ENCODE measurements at places on chromosomes 5 and 9.
A peak's percentile ranks its signal among the peaks of the same experiment; 100 is the strongest.

DNA sequence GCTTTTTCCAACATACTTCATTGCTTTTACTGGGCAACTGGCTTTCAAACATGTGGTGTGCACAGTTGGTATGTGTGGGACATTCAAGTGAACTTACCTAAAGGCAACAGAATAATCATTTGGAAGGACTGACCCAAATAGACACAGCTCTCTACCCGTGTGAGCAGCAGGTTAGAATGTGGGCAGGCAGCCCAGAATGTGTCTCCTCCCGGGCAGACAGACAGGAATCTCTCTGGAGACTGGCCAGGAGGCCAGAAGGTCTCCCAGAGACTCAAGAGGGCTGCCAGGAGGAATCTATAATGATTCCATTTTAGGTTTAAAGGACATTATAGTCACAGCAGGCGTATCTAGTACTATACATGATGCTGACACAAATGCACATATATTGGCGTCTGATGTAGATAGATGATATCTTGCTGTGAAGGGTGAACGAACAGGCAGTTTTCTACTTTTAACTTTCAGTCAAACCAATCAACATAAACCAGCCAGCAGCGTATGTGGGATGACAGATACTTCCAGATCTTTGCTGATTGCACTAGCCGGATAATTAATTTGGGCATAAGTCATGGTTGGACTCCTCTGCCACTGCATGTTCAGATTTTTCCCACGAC, 297.4 kb upstream of the ZNF608 start:
- DNase-seq, result no peak

DNA sequence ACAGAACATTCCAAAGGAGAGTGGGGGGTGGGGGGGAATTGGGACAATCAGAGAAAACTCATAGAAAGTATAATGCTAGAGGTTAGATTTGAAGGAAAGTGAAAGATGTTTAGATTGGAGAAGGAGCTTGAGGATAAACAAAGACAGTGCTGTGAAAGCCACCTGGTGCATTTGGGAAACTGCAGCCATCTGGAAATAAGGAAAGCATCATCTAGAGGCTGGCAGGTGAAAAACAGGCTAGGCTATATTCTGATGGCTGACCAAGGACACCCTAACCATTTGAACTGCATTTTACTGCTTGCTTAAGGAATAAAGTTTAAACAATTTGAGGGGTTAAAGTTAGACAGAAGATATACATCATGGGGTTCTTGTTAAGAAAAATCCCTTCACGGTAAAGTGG, 296.4 kb downstream of the CETN3 start:
- no peak for DNase-seq

DNA sequence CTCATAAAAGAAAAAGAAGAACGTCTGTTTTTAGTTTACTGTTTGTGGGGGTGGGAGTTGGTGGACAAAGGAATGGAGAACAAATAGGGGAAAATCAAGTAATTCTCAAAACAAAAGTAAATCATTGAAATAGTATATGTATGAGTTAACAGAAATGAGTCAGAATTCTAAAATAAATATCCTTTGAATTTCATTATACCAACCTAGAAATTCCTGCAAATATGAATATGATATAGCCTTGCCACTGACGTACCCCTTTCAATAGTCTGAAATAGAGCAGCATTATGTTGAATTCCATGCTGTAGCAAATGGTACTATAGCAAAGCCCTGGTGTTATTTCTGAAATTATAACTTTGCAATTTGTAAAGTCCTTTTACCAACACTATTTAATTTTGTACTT, 29.6 kb upstream of the DTWD2 start:
- no peak for DNase-seq

GRCh38 chr5:136038635-136039034, 9.8 kb downstream of the TGFBI start:
- no peak for DNase-seq

GRCh38 chr9:103514767-103515166, 519.6 kb downstream of the CYLC2 start:
- no peak for DNase-seq

DNA sequence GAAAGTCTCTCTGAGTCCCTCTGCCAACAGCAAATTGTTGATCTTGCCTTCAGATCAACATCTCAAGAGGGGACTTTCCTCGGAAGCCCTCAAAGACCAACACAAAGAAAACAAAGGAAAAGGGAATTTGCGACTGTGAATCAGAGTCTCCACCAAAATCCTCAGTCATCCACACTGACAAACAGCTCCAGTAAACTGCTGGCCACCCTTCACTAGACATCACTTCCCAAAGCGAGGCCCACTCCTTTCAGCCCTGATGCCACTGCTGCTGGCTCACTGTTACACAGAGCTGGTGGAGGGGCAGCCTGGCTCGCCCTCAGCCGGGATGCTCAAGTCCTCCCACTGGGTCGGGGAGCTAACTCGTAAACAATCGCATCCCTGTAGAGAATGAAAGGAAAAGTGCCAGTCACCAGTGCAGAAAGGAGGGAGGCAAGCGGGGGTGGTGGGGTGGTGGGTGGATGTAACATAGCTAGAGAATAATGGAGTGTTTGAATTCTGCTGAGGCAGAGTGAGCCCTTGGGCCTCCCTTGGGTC, 1.3 kb downstream of the FGF1 start:
- DNase-seq, result no peak

DNA sequence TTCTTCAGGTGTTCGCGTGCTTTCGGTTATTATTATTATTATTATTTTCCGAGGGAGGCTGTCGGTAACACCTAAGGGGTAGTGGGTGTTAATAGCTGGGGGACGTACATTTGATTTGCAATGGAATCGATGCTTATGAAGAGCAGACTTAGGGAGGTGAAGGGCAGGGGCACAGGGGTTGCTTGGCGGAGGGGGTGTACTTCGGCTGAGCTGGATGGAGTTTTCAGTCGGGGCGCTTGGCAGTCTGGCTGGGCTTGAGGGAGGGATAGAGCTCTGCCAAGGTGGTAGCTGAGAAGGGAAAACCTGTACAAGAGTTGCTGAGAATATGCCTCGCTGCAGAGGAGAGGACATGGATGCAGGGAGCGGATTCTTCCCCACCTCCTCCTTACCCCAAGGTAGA, 617 bp upstream of the PTPRD start:
- no peak for DNase-seq

GRCh38 chr5:179430193-179431175, 85.2 kb upstream of the ADAMTS2 start:
- DNase-seq, result no peak

GRCh38 chr9:2157277-2158110, 142.3 kb downstream of the SMARCA2 start:
- DNase-seq, result peak; percentile 13

GRCh38 chr9:87725900-87726709, at the start of gene CTSL:
TSS of gene CTSL (plus strand) at chr9:87726119. CDS start at chr9:87727604, 1,485 bp downstream.
- DNase-seq, result peak; percentile 68

DNA sequence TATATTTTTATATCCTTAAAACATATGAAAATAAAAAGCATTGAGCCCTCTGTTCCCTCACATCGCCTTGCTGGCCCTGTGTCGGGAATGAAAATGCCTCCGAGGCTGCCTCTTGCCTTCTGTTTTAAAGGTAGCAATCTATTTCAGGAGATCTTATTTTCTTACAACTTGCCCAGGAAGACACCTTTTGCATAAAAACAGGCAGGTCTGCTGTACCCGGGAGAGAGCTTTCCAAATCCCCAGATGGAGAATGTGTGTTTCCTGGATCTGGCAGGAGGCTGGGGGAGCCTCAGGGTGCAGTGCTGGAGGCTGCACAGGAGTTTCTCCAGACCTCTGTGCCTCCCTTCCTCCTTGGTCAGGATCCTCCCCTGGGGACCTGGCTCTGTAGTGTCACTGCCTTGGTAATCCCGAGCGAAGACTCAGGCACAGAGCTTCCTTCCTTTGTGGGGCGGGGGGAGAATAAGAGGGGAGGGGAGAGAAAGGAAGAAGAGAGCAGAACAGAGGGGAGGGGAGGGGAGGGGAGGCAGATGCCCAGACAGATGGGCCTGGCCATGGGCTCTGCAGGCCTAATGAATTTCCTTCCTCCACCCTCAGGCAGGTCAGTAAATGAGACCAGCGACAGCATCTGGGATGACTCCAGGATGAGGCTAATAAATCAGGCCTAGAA, 104.0 kb upstream of the BOD1 start:
- no peak for DNase-seq

- no peak for DNase-seq
Observed at GRCh38 chr9:89449261-89449671, 48.6 kb downstream of the SEMA4D start.

DNA sequence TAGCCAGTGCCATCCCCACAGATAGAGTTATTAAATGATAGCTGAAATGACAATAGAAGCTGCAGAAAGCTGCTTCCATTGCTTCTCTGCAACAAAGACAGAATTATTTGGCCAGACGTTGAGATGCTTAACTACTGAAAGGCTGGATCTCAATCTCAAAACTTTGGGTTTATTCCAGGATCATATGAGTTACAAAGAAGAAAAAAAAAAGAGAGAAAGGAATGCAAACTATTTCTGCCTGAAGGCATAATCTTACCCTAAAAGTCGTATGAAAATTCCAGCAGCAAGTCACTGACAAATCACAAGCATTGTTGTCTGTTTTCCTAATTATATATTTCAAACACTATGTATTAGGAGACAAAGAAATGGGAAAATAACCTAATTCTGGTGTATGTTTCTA, 12.8 kb upstream of the TYRP1 start:
- DNase-seq, result no peak

- no peak for DNase-seq
Observed at GRCh38 chr5:39273314-39273954, 54.1 kb upstream of the FYB1 start.
